ENCODE measurements at places on chromosomes 11 and 22.

DNA sequence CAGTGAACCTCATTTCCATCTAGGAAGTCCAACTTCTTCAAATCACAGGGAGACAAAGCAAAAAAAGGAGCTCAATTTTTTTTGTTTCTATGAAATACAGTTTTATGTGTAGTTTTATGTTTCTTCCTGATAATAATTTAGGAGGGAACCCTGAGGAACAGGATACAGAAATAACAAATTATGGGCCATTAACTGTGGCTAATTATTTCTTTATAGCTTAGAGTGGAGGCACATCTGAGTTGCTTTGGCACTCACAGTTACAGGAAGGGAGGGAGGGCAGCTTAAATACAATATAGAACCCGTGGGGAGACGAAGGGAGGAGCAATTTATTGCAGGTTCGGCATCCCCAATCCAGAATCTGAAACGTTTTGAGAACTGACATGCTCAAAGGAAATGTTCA, 37.1 kb upstream of the HORMAD2 start:
- DNase-seq = no peak

DNA sequence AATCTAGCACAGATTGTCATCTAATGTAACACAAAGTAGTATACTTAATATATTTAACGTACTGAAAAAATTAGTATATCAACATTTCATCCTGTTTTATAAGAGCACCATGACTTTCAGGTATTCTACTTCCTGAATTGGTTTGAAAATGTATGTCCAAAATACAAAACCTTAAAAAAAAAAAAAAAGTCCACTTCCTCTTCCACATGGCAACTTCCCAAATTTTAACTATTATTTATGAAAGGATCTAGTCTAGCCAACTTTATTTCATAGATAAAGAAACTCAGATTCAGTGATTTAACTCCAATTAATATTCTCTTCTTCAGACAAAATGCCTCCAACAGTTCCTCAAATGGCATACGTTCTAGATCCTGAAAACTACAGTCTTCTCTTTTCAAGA, 44.0 kb downstream of the PIK3C2A start:
- DNase-seq = no peak

DNA sequence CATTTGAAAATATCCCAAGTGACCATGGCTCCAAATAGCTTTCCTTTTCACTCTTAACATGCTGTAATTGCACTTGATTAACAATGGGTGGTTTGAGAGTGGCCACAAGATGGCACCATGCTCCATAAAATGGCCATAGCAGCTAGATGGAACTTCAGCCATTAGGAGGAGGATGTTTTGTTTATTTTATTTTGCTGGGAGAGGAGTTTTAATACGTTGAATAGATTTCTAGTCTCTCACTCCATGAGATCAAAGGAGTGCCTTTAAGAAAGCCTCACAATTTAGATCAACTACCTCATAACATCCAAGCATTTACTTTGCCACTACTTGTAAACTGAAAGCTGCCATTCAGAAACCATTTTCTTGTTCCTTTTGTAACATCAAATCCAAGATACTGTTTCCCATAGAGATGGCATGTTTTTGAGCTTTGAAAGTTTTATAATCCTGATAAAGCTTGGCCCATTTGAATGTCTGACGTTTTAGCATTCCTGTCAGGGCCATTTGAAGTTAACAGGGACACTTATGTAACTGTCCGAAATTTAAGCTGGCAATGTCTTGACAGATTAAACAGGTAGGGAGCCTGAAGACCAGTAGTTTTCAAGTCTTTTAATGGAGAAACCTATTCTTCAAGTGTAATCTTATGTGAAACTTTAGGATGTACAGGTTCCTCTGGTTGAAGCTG, 4.7 kb downstream of the FEN1 start:
- DNase-seq = peak; percentile 82

DNA sequence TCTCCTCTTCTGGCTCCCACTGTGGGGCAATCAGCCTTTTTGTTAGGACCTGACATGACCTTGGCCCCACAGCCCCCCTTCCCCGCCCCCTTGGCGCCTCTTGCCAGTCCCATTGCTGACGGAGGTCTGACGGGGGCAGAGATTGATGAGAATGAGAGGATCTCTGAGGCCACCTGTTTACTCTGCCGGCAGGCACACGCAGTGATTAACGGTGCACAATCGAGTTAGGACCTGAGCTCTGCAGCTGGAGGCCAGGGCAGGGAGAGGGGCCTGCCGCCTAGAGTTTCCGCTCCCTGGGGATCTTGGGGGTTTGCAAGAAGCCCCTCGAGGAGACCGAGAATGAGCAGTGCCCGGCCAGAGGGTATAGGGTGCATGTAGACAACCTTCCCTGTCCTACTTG, 6.8 kb upstream of the CHRM1 start:
- no peak for DNase-seq

- DNase-seq = peak; percentile 6
These were observed 115.6 kb downstream of the FANCF start for GRCh38 chr11:22510010-22510409.

GRCh38 chr11:114953039-114953438, 274.7 kb downstream of the NXPE2 start:
- no peak for DNase-seq

- DNase-seq = no peak
These were observed 125.2 kb upstream of the PAX6 start for GRCh38 chr11:31936312-31936711.

Data from fibroblast of the conjunctiva (primary cell).